Body of pancreas (tissue), 4 donors: ENCODE measurements at places on chromosomes 5 and 9. TPM values are rescaled to one million over a fixed set of nuclear protein-coding genes. Genes with fewer than 3 reads are reported as not detected.

GRCh38 chr5:82534986-82535385 is 256.8 kb upstream of the RPS23 start:
- DNase-seq, result no peak

- DNase-seq, result peak; percentile 27
Observed at GRCh38 chr5:53478411-53479044, 1.9 kb upstream of the FST start.

DNA sequence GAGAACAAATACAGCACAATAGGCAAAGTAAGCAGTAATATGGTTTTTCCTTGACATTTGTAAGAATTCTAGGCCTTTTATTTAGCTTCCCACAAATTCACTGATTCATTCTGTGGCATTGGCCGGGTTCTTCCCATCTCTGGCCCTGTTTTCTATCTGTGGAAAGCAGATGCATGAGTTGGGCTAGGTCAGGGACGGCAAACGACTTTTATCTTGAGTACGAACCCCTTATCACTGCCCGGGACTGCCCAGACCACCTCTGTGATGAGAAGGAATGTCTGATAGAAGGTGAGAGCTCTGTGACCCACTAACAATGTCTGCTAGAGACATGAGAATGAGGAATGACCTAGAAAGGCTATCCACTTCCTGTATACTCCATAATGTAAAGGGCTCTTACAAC is 35.4 kb upstream of the ADAM19 start:
- no peak for DNase-seq

GRCh38 chr9:130368631-130369103 is 76.1 kb upstream of the ASS1 start:
- DNase-seq, result no peak

ETF1 gene
- total RNA-seq, result 24.9 TPM

NUTM2F gene
- not detected for total RNA-seq

HTR4 gene
- total RNA-seq, result not detected
